Stimulated activated CD8-positive, alpha-beta memory T cell treated with anti-CD3 and anti-CD28 coated beads, Interleukin-15, amount 100 ng/mL, for 1 hour (primary cell): ENCODE measurements at places on chromosomes 3 and 15.

- no peak for DNase-seq
Observed at GRCh38 chr3:10741891-10742671, 73.9 kb upstream of the SLC6A11 start.

GRCh38 chr15:90497912-90498311 lies 31.8 kb upstream of the CRTC3 start:
- DNase-seq, result no peak

- no peak for DNase-seq
Observed at GRCh38 chr3:175432376-175433025, 573.4 kb downstream of the NAALADL2 start.

DNA sequence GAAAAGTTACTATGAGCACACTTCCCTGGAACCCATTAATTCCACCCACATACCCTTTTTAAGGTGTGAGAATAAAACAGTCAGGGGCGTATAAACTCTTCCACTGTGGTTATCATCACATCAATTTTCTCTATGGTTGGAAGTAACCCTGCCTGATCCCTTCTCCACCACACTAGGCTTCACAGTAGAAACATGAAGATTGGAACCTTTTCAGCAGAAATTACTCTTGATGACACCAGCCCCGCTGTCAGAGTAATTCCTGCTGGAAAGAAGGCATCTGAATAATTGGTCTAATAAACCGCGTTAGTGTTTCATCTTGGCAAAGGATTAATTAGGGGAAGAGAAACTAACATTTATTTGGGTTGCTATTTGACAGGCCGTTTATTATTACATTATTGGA lies 278.4 kb downstream of the MFSD1 start:
- no peak for DNase-seq

DNA sequence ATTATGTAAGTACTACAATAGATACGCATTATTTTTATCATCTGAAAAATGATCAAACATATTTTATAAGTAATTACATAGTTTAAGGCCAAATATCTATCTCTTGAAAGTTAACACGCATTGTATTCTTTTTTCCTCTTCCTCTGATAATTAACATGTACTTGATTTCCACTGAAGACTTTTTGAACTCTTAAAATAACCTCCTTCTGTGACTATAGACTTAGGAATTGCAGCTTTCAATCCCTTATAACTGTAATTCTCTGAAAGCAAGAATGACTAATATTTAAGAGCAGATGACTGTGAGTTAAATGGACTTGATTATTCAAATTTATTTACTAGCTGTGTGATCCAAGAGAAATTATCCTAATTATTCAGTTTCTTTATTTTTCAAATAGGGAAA lies 730.6 kb upstream of the NECTIN3 start:
- no peak for DNase-seq

DNA sequence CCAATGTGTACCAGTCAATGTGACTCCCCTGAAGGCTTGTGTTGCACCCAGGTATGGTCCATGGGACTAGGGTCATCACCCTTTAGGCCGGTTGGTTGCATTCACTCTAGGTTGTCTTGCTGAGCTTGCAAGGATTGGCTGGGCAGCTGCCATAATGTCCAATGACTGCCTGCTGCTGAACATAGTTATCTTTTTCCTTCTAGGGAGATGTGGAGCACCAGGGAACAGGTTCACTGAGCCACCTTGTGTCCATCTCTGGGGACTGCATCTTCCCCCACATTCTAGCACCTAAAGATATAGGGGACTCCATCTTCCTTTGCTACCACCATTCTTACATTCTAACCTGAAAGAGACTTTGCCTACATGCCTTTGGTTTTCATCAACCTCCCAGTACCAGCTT lies 580.4 kb upstream of the TBL1XR1 start:
- no peak for DNase-seq

- no peak for DNase-seq
Observed at GRCh38 chr3:53845103-53845880, 927 bp downstream of the CHDH start.

DNA sequence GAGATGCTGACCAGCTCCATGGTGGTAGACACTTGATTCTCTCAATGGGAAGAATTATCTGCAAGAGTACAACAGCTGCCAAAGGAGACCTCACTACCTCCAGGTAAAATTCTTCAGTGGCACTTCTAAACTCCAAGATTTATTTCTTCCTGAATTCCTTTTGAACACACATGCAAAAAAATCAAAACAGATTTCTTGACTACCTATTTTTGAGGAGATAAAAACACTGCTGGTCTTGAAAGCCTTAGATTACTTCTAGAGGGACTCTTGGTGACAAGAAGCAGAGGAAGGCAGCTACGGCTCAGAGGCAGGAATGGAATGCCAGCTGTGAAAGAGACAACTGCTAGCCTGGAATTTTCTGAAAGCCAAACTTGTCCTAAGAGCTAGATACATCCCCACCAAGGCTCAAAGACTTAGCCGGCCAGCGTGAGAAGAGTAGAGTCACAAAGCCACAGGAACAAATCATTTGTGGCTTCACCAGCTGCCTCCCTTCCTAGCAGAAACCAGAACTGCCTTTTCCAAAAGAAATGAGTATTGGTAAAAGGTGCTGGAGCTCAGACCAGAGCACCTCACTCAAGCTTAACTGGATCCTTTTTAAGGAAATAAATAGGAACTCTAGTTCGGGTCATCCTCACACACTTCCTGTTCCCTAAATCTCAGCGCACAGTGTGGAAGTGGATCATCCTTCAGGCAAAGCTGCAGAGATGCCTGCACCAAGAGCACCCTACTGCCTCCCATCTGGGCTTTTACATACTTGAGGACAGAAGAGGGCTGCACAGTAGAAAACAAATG lies 32.6 kb downstream of the CLK3 start:
- DNase-seq, result no peak

- DNase-seq, result no peak
Observed at GRCh38 chr15:80507131-80507530, 102.9 kb downstream of the ARNT2 start.

DNA sequence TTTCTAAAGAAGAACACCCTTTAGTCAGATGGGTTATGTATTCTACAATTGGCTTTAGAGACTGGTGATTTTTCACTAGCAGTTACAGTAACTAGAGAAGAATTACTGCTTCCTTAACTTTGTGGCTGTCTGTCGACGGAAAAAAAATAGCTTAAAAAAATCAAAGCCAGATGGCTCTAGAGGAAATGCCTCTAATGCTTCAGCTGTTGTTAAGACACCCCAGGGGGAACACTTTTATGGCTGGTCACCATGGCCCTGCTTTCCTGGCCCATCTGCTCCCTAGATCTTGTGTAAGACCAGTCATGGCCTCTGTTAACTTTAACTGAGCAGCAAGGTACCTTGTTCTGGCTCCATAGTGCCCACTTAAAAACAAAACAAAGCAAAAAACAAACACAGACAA lies 198.6 kb upstream of the PLSCR5 start:
- DNase-seq, result no peak

- no peak for DNase-seq
Observed at GRCh38 chr3:17176757-17177156, 292.0 kb downstream of the PLCL2 start.

GRCh38 chr15:94610069-94610468 lies 378.7 kb downstream of the MCTP2 start:
- DNase-seq, result no peak

DNA sequence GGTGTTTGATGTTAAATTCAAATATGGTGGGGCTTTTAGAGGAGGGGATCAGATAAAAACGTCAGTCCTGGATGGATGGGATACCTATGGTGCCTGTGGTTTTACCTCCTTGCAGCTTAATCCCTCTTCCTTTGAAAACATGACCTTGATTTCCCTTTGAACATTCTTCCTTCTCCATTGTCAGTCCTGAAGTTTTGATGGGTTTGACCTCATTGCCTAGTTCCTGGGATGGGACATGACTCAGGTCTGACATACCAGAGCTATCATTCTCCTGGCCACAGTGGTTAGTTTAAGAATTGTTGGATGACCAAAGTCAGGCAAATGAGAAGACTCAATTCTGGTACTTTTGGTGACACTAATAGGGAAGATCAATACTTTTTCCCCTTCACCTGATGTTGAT lies 87.2 kb downstream of the PRICKLE2 start:
- no peak for DNase-seq

DNA sequence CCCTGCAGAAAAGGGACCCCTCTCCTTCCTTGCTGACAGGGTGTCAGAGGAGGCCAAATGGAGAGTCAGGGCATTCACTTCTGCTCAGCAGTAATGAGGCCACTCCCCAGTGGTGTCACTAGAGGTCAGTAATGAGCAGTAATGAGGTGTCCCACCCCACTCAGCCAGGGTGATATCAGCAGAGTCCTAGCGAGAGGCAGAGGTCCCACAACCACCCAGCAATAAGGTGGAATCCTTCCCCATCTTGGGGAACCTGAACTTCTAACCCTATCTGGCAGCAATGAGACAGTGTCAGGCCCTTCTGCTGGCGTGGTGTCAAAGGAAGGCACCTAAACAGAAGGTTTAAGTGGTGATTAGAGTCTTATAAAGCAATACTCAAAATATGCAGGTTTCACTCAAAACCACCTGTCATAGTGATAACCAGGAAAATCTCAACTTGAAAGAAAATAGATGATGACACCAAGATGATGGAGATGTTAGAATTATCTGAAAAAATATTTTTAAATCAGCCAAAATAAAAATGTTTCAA lies 12.9 kb downstream of the OCA2 start:
- DNase-seq, result no peak

DNA sequence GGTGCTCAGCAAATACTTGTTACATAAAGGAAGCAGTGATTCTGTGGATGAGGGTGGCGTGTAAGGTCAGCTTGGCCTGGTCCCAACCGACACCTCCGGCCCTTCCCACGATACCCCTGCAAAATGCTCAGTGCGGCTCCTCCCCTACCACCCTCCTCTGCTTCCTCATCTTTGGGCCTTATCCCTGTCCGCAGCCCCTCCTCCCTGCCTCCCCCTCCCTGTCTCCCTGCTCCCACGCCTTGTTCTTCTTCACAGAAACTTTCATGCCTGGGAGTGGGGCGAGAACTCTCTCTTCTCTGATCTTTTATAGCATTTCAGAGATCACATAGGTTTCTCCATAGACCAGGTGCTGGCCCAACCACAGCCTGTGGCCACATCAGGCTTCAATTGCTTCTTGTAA lies 75.0 kb upstream of the ATP2B2 start:
- no peak for DNase-seq

- DNase-seq, result no peak
Observed at GRCh38 chr3:191123946-191124345, 75.1 kb upstream of the OSTN start.

DNA sequence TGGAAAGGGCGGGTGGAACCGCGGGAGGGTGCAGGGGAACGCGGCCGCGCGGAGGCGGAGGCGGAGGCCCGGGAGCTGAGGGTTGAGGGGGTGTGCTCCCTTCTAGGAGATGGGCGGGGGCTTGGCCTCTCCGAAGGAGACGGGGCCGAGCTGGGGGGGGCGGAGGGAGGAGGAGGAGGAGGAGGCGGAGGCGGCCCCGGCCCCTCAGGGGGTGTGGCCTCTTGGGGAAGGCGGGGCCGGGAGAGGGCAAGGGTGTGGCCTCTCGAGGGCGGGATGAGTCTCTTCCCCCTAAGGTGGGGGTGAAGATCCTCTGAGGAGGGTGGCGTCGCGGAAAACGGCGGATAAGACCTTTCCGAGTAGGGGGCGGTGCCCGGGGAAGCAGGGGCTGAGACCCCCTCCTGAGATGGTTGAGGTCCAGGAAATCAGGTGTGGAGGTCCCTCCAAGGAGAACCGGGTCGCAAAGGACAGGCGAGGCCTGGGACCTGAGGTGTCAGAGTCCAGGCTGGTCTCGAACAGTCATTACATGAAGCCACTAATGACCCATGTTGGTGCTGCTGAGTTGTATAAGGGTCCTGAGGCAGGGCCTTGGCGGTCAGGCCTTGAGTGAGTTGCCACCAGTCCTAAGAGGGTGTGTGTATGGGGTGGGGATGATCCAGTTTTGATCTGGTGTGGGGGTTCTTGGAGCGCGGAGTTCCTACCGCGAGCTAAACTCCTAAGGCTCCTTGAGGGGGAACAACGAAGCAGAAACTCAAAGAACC lies 759 bp downstream of the WDR6 start:
- DNase-seq, result peak; percentile 70

GRCh38 chr15:70632491-70633102 lies 130.8 kb downstream of the UACA start:
- no peak for DNase-seq

GRCh38 chr15:67097930-67098740 lies 32.7 kb downstream of the SMAD3 start:
- no peak for DNase-seq

DNA sequence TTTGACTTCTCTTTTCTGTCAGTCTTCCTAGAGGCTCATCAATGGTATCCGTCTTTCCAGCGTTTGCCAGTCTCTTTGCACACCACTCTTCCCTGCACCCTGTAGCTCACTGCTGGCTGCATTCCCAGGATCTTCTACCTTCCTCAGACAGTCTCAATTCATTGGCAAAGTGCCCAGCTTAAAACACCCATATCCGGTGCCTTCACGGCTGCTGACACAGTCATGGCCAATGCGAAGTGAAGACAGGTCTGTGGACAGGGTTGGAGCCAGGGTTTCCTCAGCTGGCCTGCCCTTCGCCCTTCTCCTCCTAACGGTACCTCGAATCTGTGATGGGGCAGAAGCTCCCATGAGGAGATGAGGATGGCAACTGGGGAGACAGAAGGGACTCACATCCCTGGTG lies 36.1 kb downstream of the PTH1R start:
- DNase-seq, result no peak

DNA sequence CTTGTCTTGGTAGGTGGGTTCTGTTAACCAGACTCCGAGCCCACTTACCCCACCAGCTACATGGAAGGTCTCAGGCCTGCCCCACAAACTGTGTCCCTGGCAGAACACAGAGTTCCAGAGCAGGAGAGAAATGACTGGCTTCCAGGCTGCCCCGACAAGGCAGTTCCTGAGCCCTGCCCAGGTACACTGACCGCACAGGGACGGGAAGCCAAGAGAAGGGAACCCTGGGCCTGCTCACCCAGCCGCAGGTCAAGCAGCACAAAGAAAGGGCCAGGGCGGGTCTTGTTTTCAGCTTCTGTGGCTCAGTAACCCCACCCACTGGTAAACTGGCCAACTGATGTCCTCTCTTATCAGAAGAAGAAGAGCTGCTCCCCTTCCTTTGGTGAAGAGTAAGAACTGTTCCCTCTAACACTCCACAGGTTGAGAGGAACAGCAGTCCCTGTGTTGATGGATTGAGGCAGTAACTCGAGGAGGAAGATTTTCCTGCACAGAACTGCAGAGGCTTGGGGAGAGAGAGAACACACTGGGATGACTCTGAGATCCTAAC lies 68.4 kb downstream of the CRTC3 start:
- no peak for DNase-seq

DNA sequence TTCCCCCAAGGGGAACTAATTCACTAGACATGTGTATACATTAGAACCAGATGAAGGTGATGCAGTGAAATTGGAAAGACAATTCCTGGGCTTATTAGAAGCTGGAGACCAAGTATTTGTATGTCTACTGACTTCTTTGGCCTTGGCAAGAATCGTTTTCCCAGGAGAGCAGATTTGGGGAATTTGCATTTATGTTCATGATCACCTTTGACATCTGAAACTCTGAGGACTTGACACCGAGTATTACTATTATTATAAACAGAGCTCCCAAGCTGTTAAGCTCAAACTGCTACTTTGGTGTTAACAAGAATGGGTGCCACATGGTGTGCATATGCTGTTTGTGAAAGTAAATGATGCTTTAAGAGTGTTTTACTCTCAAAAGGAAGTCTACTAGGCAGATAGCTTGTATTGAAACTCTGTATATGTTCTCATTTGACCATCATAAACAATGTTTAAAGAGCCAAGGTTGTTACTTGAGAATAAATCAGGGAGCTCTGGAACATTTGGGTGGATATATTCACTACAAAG lies 519.8 kb upstream of the GOLIM4 start:
- DNase-seq, result no peak

- no peak for DNase-seq
Observed at GRCh38 chr3:99823723-99824711, 6.4 kb downstream of the CMSS1 start.

GRCh38 chr3:113574213-113574612 lies 41.9 kb downstream of the SIDT1 start:
- no peak for DNase-seq
